Dermis microvascular lymphatic vessel endothelial cell (primary cell): ENCODE measurements at places on chromosomes 4 and X. TPM values are rescaled to one million over a fixed set of nuclear protein-coding genes. Genes with fewer than 3 reads are reported as not detected.

The ARAP2 gene
- total RNA-seq: under 0.01 and 0.13 TPM in 2 replicates

The P2RY10 gene
- total RNA-seq: not detected in 2 replicates

The PPBP gene
- total RNA-seq: not detected in 2 replicates

The AVPR2 gene
- total RNA-seq: 1.9 and 2.0 TPM in 2 replicates

The SFRP2 gene
- total RNA-seq: under 0.01 TPM in 1 of 2 replicates, not detected in the other

The CCNI gene
- total RNA-seq: 67.1 and 98.6 TPM in 2 replicates

The CENPI gene
- 7.1 and 18.0 TPM in 2 replicates for total RNA-seq

The CT55 gene
- under 0.01 TPM in 1 of 2 replicates, not detected in the other for total RNA-seq
